ENCODE measurements at places on chromosomes 12 and 14. TPM values are rescaled to one million over a fixed set of nuclear protein-coding genes. Genes with fewer than 3 reads are reported as not detected.

DNA sequence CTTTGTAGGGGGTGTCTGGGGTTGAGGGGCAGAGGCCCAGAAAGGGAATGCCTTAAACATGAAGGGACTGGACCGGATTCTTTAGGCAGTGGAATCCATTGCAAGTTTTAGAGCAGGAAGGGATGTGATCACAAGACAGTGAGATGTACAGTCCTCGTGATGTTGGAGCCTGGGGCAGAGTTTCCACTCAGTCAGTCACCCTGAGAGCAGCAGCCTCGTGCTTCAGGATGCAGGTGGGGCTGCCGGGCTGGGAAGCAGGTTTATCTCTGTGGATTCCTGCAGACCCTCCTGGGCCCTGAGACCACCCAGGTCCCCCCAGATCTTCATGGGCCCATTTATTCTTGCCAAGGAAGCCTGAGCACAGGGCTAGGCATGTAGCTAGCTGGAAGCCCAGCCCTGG is 38.5 kb downstream of the RIN3 start:
- no peak overlapping the region for H3K4me3 ChIP-seq
- H3K36me3 ChIP-seq, result peaks cover 4% of the 10 kb centered on the region
- H3K4me1 ChIP-seq, result peaks cover 45% of the 10 kb centered on the region
- no peak overlapping the region for H3K27ac ChIP-seq

DNA sequence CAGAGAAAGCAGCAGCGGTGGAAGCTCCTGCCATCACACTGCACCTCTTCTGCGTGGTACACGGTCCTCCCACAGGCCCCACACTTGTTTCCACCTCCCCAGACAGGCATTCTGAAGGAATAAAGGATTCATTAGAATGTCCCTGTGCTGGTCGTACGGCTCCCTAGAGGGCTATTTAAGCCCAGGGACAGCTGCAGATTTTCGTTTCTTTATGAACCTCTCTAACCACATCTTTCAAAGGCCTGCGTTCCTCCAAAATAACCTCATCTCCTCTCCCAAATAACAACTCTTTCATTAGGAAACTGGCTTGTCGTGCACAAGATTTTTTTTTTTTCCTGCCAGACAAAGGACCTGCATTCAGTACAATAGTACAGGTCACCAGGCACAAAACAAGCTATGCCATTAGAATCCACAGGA is 12.7 kb downstream of the CSRP2 start:
- no peaks in the 10 kb centered on the region for H3K4me1 ChIP-seq
- no peak overlapping the region for H3K4me3 ChIP-seq
- no peak overlapping the region for H3K27ac ChIP-seq
- no peaks in the 10 kb centered on the region for H3K36me3 ChIP-seq
- H3K27me3 ChIP-seq, result peaks cover 4% of the 10 kb centered on the region

DNA sequence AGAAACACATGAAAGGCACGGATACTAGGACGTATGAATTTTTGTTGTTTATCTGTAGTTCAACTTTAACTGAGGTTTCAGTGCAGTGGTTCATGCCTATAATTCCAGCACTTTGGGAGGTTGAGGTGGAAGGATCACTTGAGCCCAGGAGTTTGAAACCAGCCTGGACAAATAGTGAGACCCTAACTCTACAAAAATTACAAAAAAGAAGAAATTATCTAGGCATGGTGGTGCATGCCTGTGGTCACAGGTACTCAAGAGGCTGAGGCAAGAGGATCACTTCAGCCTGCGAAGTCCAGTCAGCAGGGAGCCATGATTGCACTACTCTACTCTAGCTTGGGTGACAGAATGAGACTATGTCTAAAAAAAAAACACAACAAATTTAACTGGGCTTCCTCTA is 8.0 kb downstream of the KRT6B start:
- H3K4me1 ChIP-seq, result peaks cover 5% of the 10 kb centered on the region
- no peak overlapping the region for H3K27ac ChIP-seq
- no peak overlapping the region for H3K4me3 ChIP-seq
- no peaks in the 10 kb centered on the region for H3K36me3 ChIP-seq

DNA sequence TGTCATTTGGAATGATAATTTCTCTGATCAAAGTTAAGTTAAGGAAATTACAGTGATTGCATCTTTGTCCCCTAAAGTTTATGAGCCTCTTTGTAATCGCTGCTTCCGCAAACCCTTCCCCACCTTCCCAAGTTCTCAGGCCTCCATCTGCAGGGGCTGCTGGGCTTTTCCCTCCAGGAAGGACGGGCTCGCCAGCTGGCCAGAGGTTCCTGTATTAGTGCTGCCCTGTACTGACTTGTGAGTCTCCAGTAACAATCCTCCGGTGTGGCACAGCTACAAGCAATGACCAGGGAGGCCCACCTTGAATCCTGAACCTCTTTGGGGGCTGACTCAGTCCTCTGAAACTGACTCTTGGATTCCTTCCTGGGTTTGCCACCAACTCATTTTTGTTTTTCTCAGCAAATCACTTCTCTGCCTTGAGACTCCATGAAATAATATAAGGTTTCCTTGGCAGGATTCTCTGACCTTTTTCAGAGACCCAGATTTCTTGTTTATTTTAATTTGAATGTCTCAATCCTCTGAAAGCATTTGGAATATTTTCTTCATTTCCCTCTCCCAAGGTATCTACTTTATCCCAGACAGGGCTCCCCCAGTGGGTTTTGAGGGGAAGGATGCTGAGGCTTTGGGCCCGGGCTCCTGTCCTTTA is 398.6 kb downstream of the ZFP36L1 start:
- H3K27ac ChIP-seq, result no peak overlapping the region
- H3K4me1 ChIP-seq, result no peaks in the 10 kb centered on the region
- no peaks in the 10 kb centered on the region for H3K27me3 ChIP-seq
- DNase-seq, result no peak
- H3K36me3 ChIP-seq, result no peaks in the 10 kb centered on the region

DNA sequence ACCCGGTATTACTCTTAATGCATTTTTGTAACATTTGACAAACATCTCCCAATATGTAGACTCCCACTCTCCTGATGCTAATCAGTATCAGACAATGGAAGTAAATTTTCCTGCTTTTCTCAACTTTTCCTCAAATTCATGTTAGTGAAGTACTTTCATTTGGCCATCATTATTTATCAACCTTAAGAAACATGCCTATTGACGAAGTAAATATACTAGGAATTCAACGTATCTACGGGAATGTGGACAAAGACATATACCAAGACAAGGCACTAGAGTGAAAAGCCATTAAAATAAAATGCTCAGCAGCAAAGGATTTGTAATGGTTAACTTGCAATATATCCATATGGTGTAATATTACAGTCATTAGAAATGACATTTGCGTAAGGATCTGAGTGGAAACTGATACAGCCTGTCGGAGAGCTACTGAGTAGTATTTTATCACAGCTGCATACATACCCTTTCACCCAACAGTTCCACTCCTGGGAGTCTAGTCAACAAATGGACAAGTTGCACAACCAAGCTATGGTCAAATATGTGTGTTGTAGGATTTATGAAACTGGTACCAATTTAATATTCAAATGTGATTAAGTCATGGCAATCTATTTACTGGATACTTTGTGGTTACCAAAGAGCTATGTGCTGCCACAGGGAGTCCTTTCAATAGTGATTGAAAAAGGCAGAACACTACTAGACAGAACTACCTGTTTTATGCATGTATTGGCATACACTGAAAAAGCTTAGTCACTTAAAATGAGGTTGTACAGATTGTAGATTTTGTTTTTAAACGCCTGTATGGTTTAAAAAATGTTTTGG is 26.5 kb downstream of the NUDT4 start:
- no peak overlapping the region for H3K27ac ChIP-seq
- H3K4me3 ChIP-seq, result no peak overlapping the region
- peaks cover 52% of the 10 kb centered on the region for H3K36me3 ChIP-seq
- DNase-seq, result no peak
- H3K27me3 ChIP-seq, result no peaks in the 10 kb centered on the region

DNA sequence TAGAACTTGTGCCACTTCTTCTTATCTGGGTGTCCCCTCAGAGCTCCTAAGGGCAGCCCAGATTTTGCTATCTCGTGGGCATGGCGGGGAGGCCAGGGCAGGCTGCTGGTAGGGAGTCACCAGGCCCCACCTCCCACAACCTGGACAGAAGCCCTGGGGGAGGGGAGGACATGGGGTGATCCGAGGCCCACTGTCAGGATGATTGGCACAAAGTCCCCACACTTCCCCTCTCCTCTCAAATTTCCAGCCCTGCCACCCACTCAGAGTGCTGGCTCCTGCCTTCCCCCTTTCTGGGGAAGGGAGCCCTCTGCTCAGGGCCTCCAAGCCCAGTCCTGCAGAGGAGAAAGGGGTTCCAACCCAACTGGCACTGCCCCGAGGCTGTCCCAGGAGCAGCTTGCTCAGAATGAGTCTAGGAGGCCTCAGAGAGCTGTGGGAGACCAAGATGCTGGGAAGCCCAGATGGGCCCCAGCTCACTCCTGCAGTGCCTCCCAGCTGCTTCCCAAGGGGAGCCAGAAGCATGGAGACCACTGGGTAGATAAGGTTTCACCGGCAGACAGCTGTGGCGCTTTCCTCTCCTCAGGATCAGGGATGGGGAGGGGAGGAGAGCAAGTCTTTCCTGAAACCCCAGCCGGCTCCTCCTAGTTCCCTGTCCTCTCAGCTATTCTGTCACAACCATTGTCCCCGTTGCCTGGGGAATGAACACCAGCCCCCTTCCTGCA is 82.8 kb downstream of the B4GALNT3 start:
- H3K27me3 ChIP-seq, result peaks cover 8% of the 10 kb centered on the region
- no peak overlapping the region for H3K4me3 ChIP-seq
- peaks cover 33% of the 10 kb centered on the region for H3K4me1 ChIP-seq
- no peak for DNase-seq
- H3K36me3 ChIP-seq, result no peaks in the 10 kb centered on the region
- H3K27ac ChIP-seq, result peak overlapping the region; percentile 66

GRCh38 chr14:87386524-87386923 is 606.5 kb downstream of the GALC start:
- no peaks in the 10 kb centered on the region for H3K27me3 ChIP-seq
- H3K27ac ChIP-seq, result no peak overlapping the region
- no peaks in the 10 kb centered on the region for H3K4me1 ChIP-seq
- no peak for DNase-seq

GRCh38 chr12:3236345-3237187 is 159.4 kb downstream of the TSPAN9 start:
- H3K27me3 ChIP-seq, result no peaks in the 10 kb centered on the region
- H3K36me3 ChIP-seq, result no peaks in the 10 kb centered on the region
- H3K4me3 ChIP-seq, result no peak overlapping the region
- no peak for DNase-seq
- H3K4me1 ChIP-seq, result no peaks in the 10 kb centered on the region

GRCh38 chr12:50825372-50825838 is 17.3 kb upstream of the TMPRSS12 start:
- peaks cover 5% of the 10 kb centered on the region for H3K4me1 ChIP-seq
- no peak for DNase-seq
- H3K4me3 ChIP-seq, result no peak overlapping the region
- no peaks in the 10 kb centered on the region for H3K27me3 ChIP-seq

DNA sequence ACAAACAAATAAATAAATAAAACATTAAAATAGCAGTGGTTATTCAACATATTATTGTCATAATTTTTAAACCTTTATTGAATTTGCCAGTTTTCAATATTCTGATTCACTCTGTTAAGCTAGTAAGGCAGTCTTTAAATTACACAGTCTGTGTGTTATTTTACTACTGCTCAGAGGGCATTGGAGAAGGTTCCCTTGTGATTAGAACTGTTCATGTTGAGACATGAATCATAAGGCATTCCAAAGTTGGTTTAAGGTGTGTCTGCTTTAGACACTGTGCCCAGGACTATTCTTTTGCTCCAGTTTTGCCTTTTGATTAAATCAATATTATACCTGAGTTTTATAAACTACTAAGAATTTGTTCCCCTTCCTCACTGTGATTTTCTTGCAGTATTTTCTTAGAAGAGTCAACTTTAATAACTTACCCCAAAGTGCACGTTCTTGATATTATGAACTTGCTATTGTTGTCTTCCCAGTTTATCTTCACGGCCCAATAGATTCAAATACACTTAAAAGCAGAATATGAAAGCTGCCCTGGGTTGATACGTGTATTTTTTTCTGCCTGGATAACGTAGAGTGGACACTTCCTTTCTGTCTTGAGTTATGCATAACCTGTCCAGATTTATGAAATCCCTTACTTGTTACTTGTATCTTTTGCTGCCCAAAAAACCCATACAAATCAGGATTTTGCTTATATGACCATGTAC is 105.3 kb upstream of the BCAT1 start:
- peaks cover 45% of the 10 kb centered on the region for H3K4me1 ChIP-seq
- H3K27me3 ChIP-seq, result no peaks in the 10 kb centered on the region
- peak overlapping the region; percentile 77 for H3K4me3 ChIP-seq

GRCh38 chr12:13091832-13092231 is 11.6 kb downstream of the GSG1 start:
- no peaks in the 10 kb centered on the region for H3K36me3 ChIP-seq
- H3K27ac ChIP-seq, result no peak overlapping the region
- no peak for DNase-seq
- no peaks in the 10 kb centered on the region for H3K4me1 ChIP-seq

- H3K27ac ChIP-seq, result no peak overlapping the region
- peaks cover 4% of the 10 kb centered on the region for H3K27me3 ChIP-seq
- peaks cover 9% of the 10 kb centered on the region for H3K4me1 ChIP-seq
These were observed 33.5 kb upstream of the CHST11 start for GRCh38 chr12:104423273-104423672.

DNA sequence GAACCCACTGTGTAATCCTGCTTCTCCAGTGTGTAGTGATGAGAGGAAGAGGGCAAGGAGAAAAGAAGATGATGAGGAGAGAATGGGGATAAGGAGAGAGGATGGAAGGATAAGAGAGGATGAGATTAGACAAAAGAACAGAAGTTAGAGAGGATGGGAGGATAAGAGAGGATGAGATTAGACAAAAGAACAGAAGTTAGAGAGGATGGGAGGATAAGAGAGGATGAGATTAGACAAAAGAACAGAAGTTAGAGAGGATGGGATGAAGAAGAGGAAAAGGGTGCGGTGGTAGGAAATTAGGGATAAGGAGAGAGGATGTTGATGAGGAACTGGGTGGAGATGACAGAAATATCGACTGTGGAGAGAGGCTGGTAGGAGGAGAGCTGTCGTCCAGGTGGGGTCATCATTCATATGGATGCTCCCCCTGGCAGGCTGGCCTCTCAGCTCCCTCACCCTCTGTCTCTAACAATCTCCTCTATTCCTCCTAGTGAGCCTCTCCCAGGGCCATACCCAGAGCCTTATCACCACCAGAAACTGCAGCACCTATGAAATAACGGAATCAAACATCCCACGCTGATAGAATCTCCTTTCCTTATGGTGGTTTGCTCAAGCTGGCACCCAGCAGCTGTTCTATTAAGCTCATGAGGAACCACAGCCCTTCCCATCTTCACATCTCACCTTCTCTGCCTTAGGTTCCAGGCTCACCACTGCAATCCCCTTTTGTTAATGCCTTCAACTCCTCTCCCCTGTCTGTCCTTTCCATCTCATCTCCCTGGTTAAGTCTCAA is 6.0 kb upstream of the CIROP start:
- no peak overlapping the region for H3K4me3 ChIP-seq
- no peak for DNase-seq
- H3K27ac ChIP-seq, result no peak overlapping the region
- no peaks in the 10 kb centered on the region for H3K36me3 ChIP-seq
- peaks cover 13% of the 10 kb centered on the region for H3K4me1 ChIP-seq

GRCh38 chr12:21656905-21657325 is 727 bp downstream of the LDHB start:
- H3K27ac ChIP-seq, result peak overlapping the region; percentile 99
- H3K36me3 ChIP-seq, result peaks cover 50% of the 10 kb centered on the region
- peaks cover 5% of the 10 kb centered on the region for H3K27me3 ChIP-seq
- H3K4me3 ChIP-seq, result peak overlapping the region; percentile 98

Gene HOXC12
- not detected for total RNA-seq

Gene LGR5
- not detected for total RNA-seq

Gene TMEM116
- total RNA-seq, result 16.9 TPM

Gene CORO1C
- total RNA-seq, result 38.5 TPM

Data from activated CD4-positive, alpha-beta T cell treated with anti-CD3 and anti-CD28 coated beads, Interleukin-2, amount 10 ng/mL, durations not matched to agents 7 days and 5 days (primary cell).